ENCODE measurements at places on chromosomes 3 and 15.

DNA sequence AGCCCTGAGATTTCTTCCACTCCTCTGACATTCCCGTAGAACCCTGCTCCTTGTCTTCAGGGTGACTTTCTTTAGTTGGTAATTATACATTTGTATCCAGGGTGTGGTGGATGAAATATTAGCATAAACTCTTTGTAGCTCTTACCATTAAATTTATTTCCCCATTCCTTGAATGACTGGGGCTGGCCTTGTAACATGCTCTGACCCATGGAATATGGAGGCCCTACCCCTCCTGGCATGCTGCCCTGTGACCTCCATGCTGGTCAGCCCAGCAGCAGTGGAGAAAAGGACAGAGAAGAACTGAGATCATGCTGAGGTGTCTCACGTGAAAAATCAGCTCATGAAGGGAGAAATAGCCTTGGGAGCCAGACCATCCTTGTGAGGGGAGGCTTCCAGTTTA is 96.1 kb upstream of the PROK2 start:
- DNase-seq = no peak

DNA sequence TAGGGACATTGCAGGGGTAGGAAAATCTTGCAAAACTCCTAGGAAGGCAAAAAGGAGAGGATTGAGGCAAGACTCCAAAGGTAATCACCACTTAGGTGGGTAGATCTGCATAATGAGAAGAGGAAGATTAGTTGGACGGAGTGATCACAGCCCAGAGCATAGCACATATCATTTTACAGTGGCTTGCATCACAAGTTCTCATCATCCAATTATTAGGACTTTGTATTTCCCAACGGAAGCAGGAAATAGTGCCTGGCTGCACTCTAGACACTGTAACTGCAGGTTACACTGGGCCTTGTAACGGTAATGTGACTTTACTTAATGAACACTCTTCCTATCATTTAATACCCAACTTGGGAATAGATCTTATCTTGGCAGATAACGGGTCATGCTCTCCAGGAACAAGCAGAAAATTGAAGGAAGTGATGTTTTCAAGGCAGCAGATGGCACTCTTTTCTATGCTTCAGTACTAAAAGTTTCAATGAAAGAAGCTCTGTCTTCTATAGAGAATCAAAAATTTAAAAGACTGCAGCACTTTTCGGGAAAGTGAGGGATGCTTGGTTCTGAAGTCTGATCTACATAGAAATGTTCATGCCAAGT is 101.9 kb upstream of the KCNMB2 start:
- no peak for DNase-seq

GRCh38 chr3:30476368-30477084 is 129.9 kb upstream of the TGFBR2 start:
- DNase-seq = peak; percentile 95

- no peak for DNase-seq
These were observed 50.7 kb downstream of the SETD5 start for GRCh38 chr3:9448071-9448470.

DNA sequence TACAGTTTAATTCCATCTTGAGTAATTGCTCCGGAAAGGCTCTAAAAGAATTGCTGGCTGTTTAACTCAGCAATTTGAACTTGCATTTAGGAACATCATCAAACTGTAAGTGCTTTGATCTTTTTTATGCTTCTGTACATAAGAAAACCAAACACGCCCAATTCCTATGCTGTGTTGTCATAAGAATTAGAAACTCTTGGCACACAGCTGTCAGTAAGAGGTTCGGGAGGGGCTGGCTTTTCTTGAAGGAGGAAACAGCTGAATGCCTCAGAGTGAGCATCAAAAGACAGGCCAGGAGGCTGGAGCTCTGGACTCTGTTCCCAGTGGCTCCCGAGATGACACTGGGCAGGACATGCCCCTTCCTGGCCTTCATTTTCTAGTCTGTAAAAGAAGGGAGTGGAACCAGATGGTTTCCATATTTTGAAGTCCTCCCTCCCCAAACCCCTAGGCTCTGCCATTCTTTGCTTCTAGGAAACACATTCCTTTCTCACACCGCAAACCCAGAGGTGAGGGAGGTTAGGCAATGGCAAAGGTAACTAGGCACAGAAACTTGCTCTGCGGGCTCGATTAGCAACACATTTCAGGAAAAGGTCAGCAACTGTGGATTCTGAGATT is 73.7 kb upstream of the DLG1 start:
- no peak for DNase-seq

DNA sequence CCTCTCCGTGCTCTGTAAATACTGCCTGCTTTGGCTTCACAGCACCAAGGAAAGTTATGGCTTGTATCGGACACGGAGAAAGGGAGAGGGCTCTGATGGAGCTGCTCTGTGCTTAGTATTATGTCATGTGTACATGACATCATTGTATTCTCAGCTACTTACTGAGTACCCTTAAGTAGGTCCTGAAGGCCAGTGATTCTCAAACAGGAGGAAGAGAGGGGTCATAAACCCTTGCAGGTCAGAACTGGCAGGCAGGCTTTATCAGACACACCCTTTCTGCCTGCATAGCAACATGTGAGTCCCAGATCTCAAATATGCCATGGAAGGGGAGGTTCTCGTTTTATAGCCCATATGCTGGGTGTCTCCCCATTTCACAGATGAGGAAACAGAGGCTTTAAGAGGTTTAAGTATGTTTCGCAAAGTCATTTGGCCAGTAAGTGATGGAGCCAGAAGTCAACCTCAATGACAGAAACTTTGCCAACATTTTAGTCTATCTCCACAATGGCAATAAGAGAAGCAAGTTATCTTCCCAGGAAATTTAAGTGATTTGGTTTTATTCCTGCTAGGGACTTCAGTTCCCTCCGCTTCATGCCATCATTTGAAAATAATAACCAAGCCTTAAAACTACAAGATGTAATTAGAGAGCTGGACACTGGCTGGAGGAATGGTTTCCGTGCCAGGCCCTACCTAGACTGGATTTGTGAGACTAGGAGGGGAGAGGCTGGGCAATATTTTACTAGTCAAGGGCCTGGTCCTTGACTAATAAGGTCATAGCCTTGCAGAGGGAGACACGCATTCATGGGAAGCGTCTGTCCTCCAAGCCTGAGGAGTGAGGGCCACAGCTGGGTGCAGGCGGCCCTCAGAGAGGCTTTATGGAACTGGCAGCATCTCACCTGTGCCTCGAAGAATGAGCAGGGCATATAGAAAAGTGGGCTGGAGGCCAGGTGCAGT is 133.0 kb downstream of the XXYLT1 start:
- no peak for DNase-seq

DNA sequence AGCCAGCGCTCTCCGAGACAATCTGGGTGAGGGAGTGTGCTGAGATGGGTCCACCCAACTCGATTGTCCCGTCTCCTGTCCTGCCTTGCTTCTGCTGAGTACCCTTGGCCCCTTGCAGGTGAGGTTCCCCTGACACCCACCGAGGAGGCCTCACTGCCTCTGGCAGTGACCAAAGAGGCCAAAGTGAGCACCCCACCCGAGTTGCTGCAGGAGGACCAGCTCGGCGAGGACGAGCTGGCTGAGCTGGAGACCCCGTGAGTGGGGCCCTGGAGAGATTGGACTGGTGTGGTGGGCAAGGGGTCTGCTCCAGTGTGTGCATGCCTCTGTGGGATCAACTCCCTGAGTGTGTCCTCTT is 23.6 kb downstream of the NBEAL2 start:
- DNase-seq = no peak

- DNase-seq = peak; percentile 5
These were observed 1.6 kb downstream of the C3orf38 start for GRCh38 chr3:88151358-88151757.

DNA sequence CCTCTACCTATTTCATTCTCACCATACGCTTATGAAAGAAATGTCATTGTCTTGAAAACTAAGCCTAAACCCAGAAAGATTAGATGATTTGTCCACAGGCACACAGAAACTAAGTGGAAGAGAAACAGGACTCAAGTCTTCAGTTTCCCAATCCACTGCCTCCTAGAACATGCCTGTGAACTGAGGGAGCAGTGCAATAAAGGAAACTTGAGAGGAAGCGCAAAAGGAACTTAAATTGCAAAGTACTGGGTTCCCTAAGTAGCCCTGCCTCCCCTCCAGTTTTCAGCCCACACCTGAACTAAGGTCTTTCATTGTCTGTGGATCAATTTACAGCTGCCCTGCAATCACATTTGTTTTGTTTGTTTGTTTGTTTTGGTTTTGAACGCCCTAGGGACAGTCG is 56.7 kb upstream of the TSEN2 start:
- peak; percentile 86 for DNase-seq

GRCh38 chr3:153897842-153898241 is 223.3 kb upstream of the ARHGEF26 start:
- no peak for DNase-seq

GRCh38 chr15:84603630-84604379 is 3.0 kb downstream of the ZSCAN2 start:
- no peak for DNase-seq

DNA sequence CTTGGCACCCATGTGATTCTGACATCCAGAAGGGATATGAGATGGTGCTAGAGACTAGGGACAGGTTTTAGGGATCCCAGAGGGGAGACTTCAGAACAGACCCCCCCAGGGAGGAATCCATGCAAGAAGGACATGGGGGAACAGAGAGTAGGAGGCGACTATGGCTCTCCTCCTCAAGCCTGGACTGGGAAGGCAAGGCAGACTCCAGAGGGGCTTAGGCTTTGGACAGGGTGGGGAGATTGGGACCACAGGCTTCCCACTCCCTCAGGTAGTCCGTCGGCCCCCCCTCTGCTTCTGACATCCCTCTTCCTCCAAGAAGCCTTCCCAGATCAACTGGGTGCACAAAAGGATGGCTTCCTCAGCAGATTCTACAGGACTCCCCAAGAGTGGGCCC is 3.0 kb upstream of the VIPR1 start:
- DNase-seq = no peak

DNA sequence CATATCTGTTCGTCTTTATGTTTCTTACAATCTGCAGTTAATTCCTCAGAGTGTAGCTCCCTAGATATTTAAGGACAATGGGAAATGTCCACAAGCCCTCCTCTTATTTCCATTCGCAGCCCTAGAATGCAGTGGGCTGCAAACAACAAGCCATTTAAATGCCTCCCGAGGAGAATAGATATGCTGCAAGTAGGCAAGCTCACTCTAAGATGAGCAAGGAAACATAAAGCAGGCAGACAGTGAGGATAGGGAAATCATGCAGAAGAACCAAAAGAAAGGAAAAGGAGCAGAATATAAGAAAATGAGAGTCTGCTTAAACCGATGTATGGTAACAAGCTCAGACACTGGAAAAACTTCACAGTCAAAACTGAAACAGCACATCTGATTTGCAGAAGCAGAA is 561.9 kb downstream of the GBE1 start:
- no peak for DNase-seq

DNA sequence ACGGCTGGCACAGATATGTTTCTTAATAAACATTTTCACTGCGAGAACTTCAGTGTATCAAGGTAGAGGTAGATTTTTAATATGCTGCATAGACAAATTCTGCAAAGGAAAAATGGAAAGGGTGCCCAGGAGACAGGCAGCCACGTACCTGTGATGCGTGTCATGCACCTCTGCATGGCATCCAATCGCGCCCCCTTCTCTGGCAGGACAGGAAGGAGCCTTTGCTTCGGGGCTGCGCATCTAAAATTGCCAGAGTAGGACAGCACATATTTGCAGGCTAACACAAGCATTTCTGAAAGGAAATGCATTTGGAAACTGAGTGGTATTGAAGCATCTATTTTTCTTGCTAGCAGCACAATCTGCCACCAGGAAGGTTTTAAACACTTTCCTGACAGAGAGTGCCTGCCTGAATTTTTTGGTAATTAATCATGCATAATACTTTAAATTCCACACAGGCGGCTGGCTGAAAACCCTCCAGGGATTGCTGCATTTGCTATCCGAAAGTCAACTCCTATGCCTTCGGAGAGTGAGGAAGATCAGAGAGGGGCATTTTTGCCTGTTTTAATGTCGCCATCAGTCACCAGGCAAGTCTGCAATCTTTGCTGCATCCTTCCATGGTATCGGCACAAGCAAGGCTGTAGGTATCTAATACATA is 165.1 kb upstream of the ATP10A start:
- no peak for DNase-seq

GRCh38 chr3:148333091-148333490 is 364.6 kb upstream of the AGTR1 start:
- DNase-seq = no peak

DNA sequence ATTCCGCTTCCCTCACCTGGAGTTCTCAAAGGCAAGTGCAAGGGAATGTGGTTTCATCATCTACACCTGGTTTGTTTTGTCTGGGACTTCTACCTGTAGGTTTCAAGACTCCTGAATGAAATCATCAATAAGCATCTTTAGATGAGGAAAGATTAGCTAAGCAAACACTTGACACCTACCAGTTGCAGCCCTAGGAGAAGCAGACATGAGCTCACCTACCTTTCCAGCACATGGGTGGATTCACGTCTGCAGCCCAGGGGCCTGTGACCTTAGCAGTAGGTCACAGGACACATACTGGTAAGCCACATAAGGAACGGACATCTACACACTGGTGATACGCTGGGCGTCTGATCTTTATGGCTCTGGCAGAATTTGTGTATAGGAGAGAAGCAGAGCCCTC is 26.7 kb downstream of the SLCO2A1 start:
- DNase-seq = no peak

GRCh38 chr15:31169558-31169957 is 68.0 kb upstream of the TRPM1 start:
- DNase-seq = no peak

GRCh38 chr3:119408243-119408950 is 55.0 kb downstream of the TMEM39A start:
- no peak for DNase-seq

DNA sequence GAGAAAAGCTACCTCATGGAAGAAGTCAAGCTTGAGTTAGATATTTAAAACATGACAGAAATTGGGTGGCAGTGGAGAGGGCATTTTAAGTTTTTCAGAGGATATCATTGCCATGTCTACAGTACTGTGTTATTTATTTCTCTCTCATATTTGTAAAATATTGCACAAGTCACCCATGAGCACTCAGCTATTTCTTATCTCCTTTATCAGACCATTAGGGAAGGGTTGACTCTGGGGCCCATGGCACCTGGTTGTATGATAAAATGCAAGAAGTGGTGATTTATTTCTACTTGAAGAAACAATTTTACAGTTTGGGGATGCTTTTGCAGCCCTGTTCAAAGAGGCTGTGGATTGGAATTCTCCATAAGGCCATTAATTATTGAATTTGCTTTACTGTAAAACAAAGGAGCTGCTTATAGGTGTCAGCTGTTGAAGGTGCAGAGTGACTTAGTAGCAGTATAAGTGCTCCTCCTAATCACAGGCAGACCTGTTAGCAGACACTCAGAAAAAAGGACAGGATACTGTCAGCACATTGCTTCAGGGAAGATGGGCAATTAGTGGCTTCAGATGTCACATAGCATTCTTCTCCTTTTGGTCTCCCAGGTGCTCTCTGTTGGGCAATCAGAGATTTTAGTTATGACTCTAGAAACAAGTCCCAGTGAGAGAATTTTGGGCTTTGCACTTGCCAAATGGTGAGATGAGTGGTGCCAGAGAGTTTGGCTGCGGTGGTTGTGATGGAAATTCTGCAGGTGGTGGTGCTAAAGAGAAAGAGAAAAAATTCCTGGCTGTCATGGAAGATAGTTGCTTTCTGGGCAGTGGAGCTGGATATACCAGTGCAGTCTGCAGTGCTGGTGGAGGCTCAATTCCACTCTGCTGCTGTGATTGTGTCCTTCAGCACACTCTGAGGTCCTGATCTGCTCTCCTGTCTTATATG is 129.7 kb upstream of the ROPN1 start:
- no peak for DNase-seq

All from inflammatory macrophage treated with lipopolysaccharide for 4 hours (primary cell).